ENCODE measurements at places on chromosomes 13 and 19. TPM values are rescaled to one million over a fixed set of nuclear protein-coding genes. Genes with fewer than 3 reads are reported as not detected.

GRCh38 chr19:2048104-2048958 lies 2.7 kb downstream of the MKNK2 start:
- H3K27ac ChIP-seq, result peak overlapping the region; percentile 99
- DNase-seq, result no peak
- peak overlapping the region; percentile 99 for H3K4me3 ChIP-seq
- H3K36me3 ChIP-seq, result peaks cover 21% of the 10 kb centered on the region
- H3K27me3 ChIP-seq, result no peaks in the 10 kb centered on the region

- no peak overlapping the region for H3K4me3 ChIP-seq
- no peaks in the 10 kb centered on the region for H3K27me3 ChIP-seq
- no peaks in the 10 kb centered on the region for H3K36me3 ChIP-seq
- DNase-seq, result no peak
Measured at GRCh38 chr13:99331881-99332293, 24.7 kb upstream of the GPR183 start.

DNA sequence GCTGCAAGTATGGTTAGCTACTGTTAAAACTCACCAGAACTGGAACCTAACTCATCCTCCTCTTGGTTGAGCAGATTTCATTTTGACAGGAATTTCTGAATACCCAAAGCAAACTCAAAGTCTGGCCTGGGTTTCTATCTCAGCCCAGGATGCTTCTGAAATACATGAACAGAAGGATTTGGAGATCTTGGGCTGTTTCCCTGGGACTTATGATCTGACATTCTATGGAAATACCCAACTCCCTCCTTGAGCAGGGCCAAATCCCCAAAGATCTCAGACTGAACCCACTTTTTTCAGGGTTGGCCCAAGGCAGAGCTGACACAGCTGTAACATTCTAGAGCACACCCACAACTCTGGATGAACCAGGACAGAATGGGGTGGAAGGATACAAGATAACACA lies 1.1 kb upstream of the ITM2B start:
- DNase-seq, result no peak
- H3K36me3 ChIP-seq, result no peaks in the 10 kb centered on the region
- peaks cover 27% of the 10 kb centered on the region for H3K4me1 ChIP-seq
- no peak overlapping the region for H3K4me3 ChIP-seq
- H3K27ac ChIP-seq, result peak overlapping the region; percentile 89

DNA sequence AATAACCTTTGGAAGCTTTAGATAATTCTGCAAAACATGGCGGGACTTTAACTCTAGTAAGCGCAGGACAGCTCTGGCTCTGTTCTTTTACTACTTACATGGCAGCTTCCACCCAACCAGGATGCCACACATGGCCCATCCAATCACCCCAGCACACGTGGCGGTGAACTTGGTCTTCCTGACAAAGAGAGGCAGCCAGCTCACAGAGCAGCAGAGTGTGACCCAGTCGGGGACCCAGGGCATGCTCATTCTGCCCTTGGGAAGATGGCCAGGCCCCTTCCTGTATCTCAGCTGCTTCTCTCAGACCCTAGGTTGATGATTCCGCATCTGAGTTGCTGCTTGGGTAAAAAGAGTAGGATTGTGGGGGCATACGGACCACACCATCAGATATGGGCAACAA lies 172.1 kb downstream of the USP12 start:
- peaks cover 8% of the 10 kb centered on the region for H3K4me1 ChIP-seq
- no peak overlapping the region for H3K27ac ChIP-seq
- no peaks in the 10 kb centered on the region for H3K27me3 ChIP-seq
- no peak overlapping the region for H3K4me3 ChIP-seq
- H3K36me3 ChIP-seq, result no peaks in the 10 kb centered on the region

- no peaks in the 10 kb centered on the region for H3K27me3 ChIP-seq
- H3K27ac ChIP-seq, result no peak overlapping the region
- no peak overlapping the region for H3K4me3 ChIP-seq
- peaks cover 30% of the 10 kb centered on the region for H3K4me1 ChIP-seq
- DNase-seq, result no peak
Measured at GRCh38 chr19:19817357-19817756, 4.2 kb downstream of the ZNF506 start.

GRCh38 chr13:73664851-73665250 lies 469.4 kb downstream of the KLF12 start:
- H3K27me3 ChIP-seq, result no peaks in the 10 kb centered on the region
- no peaks in the 10 kb centered on the region for H3K4me1 ChIP-seq
- no peaks in the 10 kb centered on the region for H3K36me3 ChIP-seq
- no peak overlapping the region for H3K27ac ChIP-seq
- no peak for DNase-seq

The AZU1 gene
- not detected for total RNA-seq

GRCh38 chr19:53463263-53463662 lies 4.3 kb upstream of the ZNF813 start:
- H3K27ac ChIP-seq, result no peak overlapping the region
- H3K4me1 ChIP-seq, result peaks cover 3% of the 10 kb centered on the region
- H3K27me3 ChIP-seq, result peaks cover 11% of the 10 kb centered on the region
- no peak overlapping the region for H3K4me3 ChIP-seq
- DNase-seq, result no peak

DNA sequence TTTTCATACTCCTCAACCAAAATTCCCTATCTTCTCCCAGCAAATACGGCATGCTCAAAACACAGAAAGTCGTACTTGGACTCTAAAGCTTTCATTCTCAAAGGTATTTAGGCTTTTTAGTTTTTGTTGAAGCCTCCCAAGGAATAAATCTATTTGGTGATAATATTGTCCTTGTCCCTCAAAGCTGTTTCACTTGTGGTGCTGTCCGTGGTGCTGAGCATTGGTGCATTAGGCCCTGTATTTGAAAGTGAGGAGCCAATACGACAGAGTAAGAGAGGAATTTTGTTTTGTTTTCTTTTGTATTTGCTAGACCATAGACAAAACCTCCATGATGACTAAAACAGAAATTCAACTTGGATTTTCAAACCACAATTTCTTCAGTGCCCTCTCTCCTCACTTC lies 3.2 kb upstream of the LGALS13 start:
- no peak overlapping the region for H3K4me3 ChIP-seq
- H3K27ac ChIP-seq, result no peak overlapping the region
- no peaks in the 10 kb centered on the region for H3K4me1 ChIP-seq

DNA sequence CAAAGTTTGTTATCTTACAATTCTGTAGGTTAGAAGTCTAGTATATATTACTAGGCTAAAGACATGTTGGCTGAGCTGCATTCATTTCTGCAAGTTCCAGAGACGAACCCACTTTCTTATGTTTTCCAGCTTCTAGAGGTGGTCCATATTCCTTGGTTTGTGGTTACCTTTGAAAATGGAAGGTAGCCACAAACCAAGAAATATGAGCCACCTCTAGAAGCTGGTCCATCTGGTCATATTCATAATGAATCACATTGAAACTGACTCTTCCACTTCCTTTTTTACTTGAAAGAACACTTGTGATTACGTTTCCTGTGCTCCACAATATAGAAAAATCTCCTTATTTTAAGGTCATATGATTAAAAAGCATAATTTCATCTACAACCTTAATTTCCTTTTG lies 943.0 kb upstream of the PCDH9 start:
- no peak overlapping the region for H3K27ac ChIP-seq
- H3K4me1 ChIP-seq, result no peaks in the 10 kb centered on the region
- H3K4me3 ChIP-seq, result no peak overlapping the region
- DNase-seq, result no peak
- no peaks in the 10 kb centered on the region for H3K27me3 ChIP-seq

- no peak overlapping the region for H3K4me3 ChIP-seq
- H3K27ac ChIP-seq, result no peak overlapping the region
- DNase-seq, result no peak
- H3K27me3 ChIP-seq, result no peaks in the 10 kb centered on the region
- H3K4me1 ChIP-seq, result peaks cover 21% of the 10 kb centered on the region
Measured at GRCh38 chr13:45162194-45162593, 38.7 kb downstream of the KCTD4 start.

The CD33 gene
- total RNA-seq, result 0.41 TPM

- H3K27ac ChIP-seq, result no peak overlapping the region
- no peaks in the 10 kb centered on the region for H3K36me3 ChIP-seq
- H3K27me3 ChIP-seq, result no peaks in the 10 kb centered on the region
- no peak for DNase-seq
- H3K4me3 ChIP-seq, result no peak overlapping the region
- H3K4me1 ChIP-seq, result no peaks in the 10 kb centered on the region
Measured at GRCh38 chr13:74414458-74414857, 280.3 kb upstream of the KLF12 start.

- H3K27me3 ChIP-seq, result no peaks in the 10 kb centered on the region
- H3K27ac ChIP-seq, result no peak overlapping the region
- no peaks in the 10 kb centered on the region for H3K36me3 ChIP-seq
- no peaks in the 10 kb centered on the region for H3K4me1 ChIP-seq
Measured at GRCh38 chr19:35882114-35882832, 13.9 kb downstream of the APLP1 start.

The RAB3D gene
- 90.4 TPM for total RNA-seq

The MISP3 gene
- 2.0 TPM for total RNA-seq

GRCh38 chr13:45519493-45519892 lies 54.8 kb downstream of the COG3 start:
- H3K4me3 ChIP-seq, result no peak overlapping the region
- H3K27ac ChIP-seq, result no peak overlapping the region
- H3K36me3 ChIP-seq, result peaks cover 5% of the 10 kb centered on the region
- DNase-seq, result no peak

The PDX1 gene
- total RNA-seq, result not detected

The KANK2 gene
- total RNA-seq, result 81.5 TPM

DNA sequence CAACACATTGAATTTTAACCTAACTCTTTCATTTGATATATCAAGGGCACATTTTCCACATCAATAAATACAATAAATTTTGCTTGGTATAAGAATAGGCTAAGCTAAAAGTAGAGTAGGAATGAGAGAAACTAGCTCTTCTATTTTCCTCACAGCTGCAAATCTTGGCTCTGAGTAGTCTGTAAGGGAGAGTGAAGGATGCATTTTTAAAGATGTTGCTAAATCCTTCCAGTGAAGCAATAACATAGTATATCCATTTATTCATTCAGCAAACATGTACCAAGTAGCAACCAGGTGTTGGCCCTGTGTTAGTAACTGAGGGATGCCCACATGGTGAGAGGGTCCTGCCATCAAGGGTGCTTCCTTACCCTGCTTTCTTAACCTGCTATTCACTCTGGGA lies 799.9 kb downstream of the PCDH9 start:
- no peak overlapping the region for H3K27ac ChIP-seq
- no peaks in the 10 kb centered on the region for H3K36me3 ChIP-seq
- no peak overlapping the region for H3K4me3 ChIP-seq

The CPB2 gene
- not detected for total RNA-seq

All from esophagus squamous epithelium (tissue), 5 donors.